GM12878 (cell line): ENCODE measurements at places on chromosomes 6 and 20. TPM values are rescaled to one million over a fixed set of nuclear protein-coding genes. Genes with fewer than 3 reads are reported as not detected.

GRCh38 chr6:38233161-38233791, 406.5 kb downstream of the BTBD9 start:
- DNase-seq, result no peak

GRCh38 chr6:132814716-132815570, 574 bp downstream of the RPS12 start:
- DNase-seq, result no peak

DLL1 gene
- 0.54 and 0.88 TPM in 2 replicates for total RNA-seq

DNA sequence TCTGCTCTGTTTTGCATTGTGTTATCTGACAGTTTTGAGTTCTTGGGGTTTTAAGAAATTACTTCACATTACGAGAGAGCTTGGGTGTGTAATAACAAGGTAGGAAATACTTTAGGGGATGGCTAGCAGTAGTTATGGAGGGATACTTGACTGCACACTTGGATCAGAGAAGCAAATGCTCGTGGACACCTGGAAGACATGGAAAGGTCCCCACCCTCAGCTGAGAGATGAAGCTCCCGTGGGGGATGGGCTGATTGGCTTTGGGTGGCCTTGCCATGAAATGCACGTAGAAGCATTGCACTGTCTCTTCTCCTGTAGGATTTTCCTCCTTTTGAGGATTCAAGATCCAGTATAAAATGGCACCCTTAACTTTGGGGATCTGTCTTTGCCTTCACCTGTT, 61.5 kb upstream of the UNC93A start:
- no peak for DNase-seq

DNA sequence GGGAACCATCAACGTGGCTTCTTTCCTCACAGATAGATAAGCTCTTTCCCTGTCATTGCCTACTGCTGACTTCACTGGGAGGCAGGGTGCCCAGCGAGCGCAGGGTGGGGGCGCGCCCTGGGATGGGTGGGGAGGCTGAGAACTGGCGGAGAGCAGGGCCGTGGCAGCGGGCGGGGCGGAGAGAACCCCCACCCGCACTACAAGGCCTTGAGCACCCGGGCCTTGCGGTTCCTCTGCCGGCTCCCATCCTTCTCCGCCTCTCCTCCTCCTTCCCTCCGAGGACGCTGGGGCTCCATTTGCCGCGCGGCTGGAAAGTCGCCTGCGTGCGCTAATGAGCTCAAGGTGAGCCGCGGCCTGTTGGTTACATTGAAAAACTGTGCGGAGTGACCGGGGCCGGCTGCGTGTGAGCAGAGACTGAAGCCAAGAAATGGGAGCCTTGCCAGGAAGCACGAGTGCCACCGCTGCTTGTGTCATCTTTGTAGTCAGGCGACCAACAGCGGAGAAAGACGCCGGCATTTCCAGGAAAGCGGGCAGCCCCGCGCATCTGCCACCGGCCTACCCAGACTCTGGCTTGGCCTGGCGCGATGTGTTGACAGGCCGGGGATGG, 963.5 kb upstream of the SLC35B3 start:
- no peak for DNase-seq

ARMC12 gene
- 0.56 and 1.0 TPM in 2 replicates for total RNA-seq

DNA sequence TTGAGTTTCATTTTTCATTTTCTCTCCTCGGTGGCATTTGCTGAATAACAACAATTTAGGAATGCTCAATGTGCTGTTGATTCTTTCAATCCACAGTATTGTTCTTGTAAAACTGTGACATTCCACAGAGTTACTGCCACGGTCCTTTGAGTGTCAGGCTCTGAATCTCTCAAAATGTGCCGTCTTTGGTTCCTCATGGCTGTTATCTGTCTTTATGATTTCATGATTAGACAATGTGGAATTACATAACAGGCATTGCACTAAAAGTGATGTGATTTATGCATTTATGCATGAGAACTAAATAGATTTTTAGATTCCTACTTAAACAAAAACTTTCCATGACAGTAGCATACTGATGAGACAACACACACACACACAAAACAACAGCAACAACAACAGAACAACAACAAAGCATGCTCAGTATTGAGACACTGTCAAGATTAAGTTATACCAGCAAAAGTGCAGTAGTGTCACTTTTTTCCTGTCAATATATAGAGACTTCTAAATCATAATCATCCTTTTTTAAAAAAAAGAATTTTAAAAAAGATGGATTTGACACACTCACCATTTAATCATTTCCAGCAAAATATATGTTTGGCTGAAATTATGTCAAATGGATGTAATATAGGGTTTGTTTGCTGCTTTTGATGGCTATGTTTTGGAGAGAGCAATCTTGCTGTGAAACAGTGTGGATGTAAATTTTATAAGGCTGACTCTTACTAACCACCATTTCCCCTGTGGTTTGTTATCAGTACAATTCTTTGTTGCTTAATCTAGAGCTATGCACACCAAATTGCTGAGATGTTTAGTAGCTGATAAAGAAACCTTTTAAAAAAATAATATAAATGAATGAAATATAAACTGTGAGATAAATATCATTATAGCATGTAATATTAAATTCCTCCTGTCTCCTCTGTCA, 88.1 kb downstream of the SNAP25 start:
- no peak for DNase-seq

DNA sequence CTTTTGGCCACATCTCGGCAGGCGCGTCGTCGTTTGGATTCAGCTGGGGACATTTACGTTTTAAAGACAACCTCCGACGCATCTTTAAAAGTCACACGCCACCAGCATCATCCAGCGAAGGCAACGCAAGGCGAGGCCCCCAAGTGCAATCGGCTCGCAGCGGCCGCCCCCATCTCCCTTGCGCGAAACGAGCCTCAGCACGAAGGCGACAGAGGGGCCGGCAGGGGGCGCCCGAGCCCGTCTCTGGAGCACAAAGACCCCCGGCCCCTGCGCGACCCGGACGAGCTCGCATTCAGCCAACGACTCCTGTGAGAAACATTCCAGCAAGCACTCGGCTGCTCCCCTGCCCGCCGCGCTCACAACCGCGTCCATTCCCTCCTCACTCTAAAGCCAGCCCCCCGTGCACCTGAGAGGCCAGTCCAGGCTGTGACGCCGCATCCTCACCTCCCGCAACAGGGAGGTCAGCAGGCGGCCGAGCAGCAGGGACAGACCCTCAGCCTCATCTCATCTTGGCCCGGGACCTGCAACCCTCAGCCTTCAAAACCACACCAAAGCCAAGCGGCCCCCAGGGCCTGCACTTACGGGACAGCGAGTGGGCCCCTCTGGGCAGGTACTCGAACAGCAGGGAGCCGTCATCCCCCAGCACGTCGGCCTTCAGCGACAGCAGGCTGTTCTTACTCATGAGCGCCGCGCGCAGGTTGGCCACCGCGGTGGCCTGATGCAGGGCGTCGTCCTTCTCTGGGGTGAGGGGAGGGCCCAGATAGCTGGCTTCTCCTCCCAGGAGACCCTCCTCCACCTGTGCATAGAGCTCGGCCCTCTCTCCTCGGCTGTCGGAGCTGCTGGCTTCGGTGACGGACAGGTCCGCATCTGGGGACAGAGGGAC, 35.8 kb downstream of the SLC2A4RG start:
- DNase-seq, result no peak

LY6G6C gene
- not detected in 2 replicates for total RNA-seq

USP49 gene
- total RNA-seq, result 7.7 TPM in 2 replicates

SIGLEC1 gene
- 0.05 TPM in 1 of 2 replicates, not detected in the other for total RNA-seq

GRIK2 gene
- not detected in 2 replicates for total RNA-seq

GRCh38 chr6:41652866-41653652, 14.8 kb downstream of the MDFI start:
- no peak for DNase-seq

GRCh38 chr6:42771741-42772100, 10.1 kb upstream of the BICRAL start:
- no peak for DNase-seq

DNA sequence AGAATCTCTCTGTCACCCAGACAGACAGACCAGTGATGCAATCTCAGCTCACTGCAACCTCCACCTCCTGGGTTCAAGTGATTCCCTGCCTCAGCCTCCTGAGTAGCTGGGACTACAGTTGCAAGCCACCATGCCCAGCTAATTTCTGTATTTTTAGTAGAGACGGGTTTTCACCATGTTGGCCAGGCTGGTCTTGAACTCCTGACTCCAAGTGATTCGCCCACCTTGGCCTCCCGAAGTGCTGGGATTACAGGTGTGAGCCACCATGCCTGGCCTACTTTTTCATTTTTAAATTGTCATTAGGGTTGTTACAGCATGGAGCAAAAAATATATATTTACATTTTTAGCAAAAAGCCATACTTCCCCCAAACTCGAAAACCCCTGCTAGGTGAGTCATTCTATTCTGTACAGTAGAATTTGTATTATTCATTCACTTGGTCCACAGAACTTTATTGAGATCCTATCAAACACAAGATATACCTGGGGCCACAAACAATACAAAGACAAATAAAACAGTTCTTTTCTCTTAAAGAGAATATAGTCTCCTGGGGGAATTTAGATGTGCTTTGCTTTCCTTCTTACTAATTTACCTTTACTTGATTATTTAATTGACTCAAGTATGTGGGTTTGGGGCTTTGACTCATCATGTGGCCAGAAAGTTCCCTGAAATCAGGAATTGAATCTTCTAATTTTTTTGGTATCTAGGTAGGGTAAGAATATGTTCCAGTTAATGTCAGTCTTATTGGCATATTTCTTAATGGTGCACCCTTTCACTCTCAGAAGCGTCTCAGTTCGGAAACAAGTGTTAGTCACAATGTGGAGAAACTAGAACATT, 16.6 kb upstream of the CCND3 start:
- DNase-seq, result no peak

HLA-DMA gene
- total RNA-seq, result 182 and 189 TPM in 2 replicates

GRCh38 chr6:49327005-49327404, 136.0 kb downstream of the MMUT start:
- no peak for DNase-seq

GRCh38 chr6:44925100-44925739, 402.9 kb upstream of the RUNX2 start:
- DNase-seq, result peak; percentile 13

GRCh38 chr6:166763606-166764472, 136.8 kb upstream of the RPS6KA2 start:
- no peak for DNase-seq

DNA sequence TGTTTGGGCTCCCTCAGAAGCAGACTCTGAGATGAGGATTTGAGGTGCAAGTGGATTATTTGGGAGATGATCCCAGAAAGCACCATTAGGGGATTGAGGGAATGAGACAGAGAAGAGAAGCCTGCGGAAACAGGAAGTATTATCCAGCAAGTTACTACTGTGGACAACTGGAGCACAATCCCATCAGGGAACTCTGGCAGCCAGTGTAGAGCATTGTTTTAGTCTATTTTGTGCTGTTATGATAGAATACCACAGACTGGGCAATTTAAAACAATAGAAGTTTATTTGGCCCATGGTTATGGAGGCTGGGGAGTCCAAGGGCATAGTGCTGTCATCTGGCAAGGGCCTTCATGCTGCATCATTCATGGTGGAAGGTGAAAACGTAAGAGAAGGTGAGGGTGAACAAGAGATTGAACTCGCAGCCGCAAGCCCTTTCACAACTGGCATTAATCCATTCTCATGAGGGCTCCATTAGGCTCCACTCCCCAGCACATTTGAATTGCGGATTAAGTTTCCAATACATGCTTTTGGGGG, 43.5 kb upstream of the SLC9A8 start:
- DNase-seq, result no peak

DNA sequence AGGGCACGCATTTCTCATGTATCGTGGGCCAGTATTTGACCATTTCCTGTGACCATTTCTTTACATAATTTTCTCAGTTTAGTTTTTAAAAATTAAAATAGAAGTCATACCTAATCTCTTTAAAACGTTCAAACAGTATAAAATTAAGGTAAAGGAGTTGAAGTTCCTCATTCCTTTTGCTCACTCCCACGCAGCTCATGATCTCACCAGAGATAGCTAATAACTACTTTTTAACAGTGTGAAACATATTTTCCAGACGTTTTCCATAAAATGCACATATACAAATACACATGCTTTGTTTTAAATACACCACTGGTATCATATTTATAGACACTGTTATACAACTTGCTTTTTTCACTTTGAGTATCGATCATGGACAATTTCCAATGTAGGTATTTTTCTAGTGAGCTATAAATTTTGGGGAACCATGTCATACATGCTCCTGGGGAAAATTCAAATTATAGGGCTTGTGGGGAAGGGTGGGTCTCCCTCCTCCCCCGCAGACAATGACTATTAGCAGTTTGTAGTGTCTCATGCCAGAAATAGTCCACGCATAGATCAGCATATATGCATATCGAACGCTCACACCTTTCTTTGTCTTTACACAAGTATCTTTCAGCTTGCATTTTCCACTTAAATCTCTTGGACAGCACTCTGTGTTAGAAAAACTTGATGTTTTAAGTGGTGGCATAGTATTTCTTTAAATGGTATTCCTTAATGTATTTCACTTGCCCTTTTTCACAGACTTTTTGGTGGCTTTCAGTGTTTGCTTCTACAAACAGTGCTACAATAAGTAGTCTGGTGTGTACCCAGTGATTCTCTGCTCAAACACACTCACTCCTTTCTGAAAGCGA, 145.5 kb upstream of the ZNF217 start:
- no peak for DNase-seq

DNA sequence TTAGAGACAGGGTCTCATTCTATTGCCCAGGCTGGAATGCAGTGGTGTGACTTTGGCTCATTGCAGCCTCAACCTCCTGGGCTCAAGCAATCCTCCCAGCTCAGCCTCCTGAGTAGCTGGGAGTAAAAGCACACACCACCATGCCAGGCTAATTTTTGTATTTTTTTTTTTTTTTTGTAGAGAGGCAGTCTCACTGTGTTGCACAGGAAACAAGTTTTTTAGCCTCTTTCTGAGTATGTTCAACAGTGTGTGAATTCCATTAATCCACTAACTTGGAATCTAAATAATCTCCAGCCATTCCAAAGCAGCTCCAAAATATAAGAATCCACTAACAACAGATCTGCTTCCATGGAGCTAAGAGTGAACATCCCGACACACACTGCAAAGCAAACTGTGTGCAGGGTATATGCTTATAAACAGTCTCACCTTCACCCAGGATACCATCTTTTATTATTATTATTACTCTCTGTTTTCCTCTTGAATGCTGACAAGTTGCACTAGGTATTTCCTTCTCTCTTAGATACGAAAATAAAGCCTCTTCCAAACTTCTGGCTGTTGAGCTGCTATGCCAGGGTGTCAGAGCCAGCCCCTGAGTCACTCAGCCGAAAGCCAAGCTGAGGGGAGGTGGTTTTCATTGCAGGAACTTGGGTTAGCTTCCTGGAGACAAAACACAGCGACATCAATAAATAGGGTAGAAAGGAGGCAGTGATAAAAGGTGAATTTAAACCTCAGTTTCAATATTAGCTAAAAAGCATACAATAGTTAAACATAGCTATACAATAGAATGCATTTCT, 264.9 kb downstream of the HIVEP2 start:
- no peak for DNase-seq

GRCh38 chr6:112337209-112337638, 9.9 kb upstream of the RFPL4B start:
- DNase-seq, result no peak

CALHM6 gene
- 0.53 and 1.0 TPM in 2 replicates for total RNA-seq

DNA sequence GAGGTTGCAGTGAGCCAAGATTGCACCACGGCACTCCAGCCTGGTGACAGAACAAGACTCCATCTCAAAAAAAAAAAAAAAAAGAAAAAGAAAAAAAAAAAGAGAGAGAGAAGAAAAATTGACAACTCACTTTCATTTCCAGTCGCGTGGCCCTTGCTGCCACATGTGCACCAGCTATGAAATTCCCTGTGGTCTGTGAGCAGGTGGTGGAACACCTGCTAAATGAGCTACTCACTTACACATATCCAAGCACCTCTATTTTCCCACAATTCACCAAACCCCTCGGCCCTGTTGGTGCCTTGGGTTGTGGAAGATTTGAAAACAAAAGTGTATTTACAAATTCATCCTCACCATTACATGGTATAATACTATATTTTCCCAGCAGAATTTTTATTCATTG, 105.2 kb upstream of the ASF1A start:
- DNase-seq, result no peak

UBE3D gene
- total RNA-seq, result 5.6 and 6.2 TPM in 2 replicates
